Activated T-helper 1 cell treated with anti-CD3 and anti-CD28 coated beads, Interleukin-2, amount 50 U/mL, for 16 hours (primary cell): ENCODE measurements at places on chromosomes 12 and 14.
A peak's percentile ranks its signal among the peaks of the same experiment; 100 is the strongest.

DNA sequence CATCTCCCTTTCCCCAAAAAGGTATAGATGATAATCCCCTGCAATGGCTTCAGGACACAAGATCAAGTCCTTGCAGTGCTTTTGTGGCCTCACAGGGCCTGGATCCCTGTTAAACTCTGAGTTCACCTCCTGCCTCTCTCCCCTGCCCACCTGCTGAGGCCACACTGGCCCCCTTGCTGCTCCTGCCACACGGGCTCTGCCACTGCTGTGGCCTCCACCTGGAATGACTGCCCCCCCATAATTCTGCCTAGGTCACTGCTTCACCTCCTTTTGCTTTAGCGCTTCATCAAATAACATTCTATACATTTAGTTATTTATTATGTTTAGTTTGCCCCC, 653 bp upstream of the IFI27 start:
- DNase-seq, result no peak

- DNase-seq, result peak; percentile 15
Measured at GRCh38 chr14:22099942-22100763, 426.5 kb upstream of the OR4E1 start.

GRCh38 chr14:49851813-49852212, 775 bp downstream of the NEMF start:
- no peak for DNase-seq

DNA sequence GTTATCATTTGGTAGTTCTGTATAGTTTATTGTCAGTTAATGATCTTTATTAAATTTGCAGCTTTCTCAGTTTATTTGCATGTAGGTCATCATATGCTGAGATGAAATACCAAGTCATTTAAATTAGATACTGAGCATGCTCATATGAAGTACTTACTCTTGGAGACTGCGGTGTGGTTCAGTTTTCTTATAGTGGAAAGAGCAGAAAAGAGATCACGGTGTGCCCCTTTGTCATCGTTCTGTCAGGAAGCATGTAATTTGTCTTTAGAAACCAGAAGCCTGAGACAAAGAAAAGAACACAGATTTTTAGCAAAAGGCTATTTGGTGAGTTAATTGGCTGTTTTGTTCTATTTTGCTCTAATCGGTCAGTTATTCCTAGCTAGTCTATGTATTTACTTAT, 75.6 kb downstream of the PLEKHA5 start:
- DNase-seq, result no peak

DNA sequence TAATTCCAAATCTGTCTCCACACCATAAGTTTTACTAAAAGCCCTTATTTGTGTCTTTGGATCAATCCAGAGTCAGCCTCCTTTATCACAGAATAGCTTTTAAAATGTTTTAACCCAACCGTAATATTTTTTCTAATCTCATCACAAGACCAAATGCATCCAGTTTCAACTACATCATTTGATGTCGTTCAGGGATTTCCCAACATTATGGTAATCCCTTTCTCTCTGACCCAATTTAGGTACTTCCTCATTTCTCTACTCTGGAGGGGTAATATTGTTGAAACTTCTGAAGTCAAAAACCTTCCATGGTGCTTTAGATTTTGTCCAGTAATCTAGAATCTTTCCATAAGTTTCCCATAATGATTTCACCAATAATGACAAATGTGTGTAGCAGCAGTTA, 596.8 kb downstream of the SOX5 start:
- no peak for DNase-seq

GRCh38 chr12:98352218-98352811, 163.1 kb upstream of the TMPO start:
- DNase-seq, result no peak

GRCh38 chr12:69415471-69416275, 54.5 kb upstream of the FRS2 start:
- DNase-seq, result no peak

DNA sequence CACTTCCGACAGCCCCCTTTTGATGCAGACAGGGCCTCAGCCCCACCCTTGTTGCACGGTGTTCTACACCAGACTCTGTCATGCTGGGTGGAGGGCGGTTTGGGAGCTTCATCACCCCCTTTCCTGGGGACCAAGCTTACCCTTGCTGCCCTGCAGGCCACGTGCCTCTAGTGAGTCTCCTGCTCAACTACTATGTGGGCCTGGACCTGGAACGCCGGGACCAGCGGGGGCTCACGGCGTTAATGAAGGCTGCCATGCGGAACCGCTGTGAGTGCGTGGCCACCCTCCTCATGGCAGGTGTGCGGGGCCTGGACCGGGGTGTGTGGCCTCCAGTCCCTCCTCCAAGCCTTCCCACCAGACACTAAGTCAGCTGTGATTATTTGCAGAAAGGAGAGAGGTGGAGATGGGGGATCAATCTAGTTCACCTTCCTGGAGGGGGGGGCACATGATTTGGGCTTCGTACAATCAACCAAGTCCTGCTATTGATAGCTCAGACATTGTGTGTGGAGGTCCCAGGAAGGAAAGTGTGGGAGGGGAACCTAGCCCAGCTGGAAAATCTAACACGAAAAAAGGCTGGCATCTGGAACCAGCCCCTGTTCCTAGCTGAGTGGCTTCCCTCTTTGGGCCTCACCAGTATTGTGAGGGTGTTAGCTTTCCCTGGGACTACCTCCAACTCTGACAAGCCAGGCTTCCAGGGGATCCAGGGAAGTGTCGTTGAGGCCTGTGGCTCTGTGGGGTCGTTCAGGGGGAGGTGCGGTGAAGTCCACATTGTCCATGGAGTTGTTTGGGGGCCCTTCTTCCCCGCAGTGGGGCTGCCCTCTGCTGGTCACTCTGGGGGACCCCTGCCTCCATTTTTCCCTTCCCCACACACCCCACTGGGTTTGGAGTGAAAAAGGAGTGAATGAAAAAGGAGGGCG, 1.6 kb downstream of the ANKRD33 start:
- DNase-seq, result no peak

- no peak for DNase-seq
Measured at GRCh38 chr12:15320881-15321280, 1.4 kb upstream of the PTPRO start.

- no peak for DNase-seq
Measured at GRCh38 chr14:96166461-96167223, 38.0 kb upstream of the BDKRB2 start.

DNA sequence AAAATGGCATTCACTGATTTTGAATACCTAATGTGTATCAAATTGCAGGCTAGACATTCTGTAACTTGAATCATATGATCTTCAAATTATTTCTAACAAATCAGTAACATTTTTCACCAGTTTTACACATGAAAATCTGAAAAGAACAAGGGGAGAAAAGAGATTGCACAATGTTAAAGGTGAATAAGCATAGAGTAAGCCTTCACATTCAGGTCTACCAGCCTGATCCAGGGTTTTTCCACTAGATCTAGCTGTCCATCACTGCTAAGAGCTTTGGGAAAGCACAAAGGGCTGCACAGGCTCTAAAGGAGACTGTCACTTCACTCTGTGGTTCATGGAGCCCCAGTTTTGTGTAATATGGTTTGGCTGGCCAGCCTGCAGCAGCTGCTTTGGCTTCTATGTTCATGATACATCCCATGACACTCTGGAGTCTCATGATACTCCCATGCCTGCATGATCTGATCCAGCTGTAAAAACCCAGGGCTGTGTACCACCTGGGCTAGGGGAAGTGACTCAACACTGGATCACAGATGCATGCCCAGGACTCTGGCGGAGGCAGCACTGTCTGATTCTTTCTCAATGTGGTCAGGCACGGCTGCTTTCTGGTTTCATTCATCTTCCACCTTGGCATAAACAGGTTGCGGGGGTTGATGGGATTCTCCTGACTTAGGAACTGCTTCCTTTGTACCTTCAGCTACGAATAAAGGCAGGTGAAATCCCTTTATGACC, 859.7 kb downstream of the GALC start:
- no peak for DNase-seq

- DNase-seq, result no peak
Measured at GRCh38 chr12:45303945-45304344, 88.0 kb downstream of the ANO6 start.

DNA sequence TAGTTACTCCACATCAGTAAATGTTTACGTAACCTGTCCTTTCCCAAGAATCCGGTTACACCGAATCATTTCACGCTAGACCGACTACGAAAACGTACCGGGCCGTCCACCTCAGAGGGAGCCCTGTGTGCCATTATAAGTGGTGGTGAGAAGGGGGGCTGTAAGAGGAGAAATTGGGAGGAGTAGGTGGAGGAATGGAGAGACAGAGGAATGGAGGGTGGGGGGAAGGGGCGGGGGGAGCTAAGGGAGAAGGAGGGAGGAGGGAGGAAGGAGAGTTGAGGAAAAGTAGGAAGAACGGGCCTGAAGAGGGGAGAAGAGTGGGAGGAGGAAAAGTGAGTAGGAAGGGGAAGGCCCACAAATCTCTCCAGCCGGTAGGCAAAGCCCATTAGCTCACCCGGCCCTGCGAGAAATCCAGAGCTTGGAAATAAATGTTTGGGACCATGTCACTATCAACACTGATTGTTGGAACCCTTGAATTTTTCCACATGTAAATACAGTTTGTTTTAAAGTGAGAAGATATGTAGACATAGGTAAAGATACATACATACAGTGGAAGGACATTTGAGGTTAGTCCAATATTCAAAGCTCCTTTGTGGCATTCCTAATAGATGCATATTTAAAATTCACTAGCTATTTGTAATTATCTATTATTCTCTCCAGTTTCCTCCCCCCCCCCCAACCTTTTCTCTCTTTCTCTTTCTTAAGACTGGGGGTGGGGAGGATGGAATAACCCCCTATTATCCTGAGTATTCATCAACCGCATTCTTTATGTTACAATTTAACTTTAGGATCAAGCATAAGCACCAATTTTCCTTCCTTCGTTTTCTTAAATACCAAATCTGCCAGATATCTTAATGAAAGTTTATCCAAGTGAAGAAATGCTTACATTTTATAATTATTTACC, 2.1 kb upstream of the FOXG1 start:
- no peak for DNase-seq

DNA sequence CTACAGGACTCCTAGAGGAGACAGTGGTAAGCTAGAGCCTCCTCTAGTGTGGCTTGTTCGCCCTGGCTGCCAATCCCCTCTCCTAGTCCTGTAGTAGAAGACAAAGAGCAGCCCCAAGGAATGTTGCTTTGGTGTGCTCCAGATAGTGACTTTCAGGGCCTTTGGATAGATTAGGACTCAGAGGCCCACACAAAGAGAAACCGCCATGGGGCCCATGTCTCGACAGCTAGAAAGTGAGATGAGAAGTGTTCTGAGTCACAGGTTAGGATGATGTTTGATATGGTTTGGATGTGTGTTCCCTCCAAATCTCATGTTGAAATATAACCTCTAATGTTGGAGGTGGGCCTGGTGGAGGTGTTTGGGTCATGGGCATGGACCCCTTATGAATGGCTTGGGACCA, 51.8 kb upstream of the JDP2 start:
- DNase-seq, result no peak

GRCh38 chr12:52199294-52199919, 7.6 kb upstream of the KRT80 start:
- no peak for DNase-seq

GRCh38 chr14:80117876-80118275, 93.4 kb downstream of the DIO2 start:
- no peak for DNase-seq

- DNase-seq, result no peak
Measured at GRCh38 chr12:62737615-62738014, 197.3 kb downstream of the PPM1H start.

DNA sequence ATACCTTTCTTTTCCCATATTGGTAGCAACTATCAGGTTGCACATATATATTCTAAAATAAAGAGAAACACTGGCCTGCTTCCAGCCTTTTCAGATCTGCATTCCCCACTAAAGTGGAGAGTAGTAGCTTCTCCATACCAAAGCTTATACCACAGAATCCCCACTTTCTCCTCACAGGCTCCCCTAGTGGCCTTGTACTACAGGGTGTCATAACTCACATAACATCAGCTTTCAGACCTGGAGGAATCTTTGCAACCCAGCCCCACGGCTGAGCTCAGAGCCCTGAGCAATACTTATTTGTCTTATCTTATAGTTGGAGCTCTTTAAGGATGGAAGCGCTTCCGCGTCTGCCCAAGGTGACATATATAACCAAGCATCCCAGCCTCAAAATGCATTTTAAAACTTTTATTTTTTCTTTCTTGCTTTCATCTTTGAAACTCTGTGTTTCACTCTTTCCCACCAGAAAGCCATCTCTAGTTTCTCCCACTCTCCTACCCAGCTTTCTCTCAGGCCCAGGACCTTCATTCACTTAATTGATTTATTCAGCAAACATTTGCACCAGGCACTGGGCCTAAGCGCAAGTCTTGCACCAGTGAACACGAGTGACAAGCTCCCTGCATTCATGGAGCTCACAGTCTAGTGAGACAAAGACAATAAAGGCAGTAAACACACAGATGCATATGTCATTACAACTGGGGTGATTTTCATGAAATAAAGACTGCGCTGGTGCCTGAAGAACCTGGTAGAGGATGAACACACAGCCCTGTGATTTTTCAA, 254.7 kb downstream of the IPO8 start:
- DNase-seq, result no peak

- no peak for DNase-seq
Measured at GRCh38 chr12:45969084-45969483, 21.3 kb downstream of the SCAF11 start.

DNA sequence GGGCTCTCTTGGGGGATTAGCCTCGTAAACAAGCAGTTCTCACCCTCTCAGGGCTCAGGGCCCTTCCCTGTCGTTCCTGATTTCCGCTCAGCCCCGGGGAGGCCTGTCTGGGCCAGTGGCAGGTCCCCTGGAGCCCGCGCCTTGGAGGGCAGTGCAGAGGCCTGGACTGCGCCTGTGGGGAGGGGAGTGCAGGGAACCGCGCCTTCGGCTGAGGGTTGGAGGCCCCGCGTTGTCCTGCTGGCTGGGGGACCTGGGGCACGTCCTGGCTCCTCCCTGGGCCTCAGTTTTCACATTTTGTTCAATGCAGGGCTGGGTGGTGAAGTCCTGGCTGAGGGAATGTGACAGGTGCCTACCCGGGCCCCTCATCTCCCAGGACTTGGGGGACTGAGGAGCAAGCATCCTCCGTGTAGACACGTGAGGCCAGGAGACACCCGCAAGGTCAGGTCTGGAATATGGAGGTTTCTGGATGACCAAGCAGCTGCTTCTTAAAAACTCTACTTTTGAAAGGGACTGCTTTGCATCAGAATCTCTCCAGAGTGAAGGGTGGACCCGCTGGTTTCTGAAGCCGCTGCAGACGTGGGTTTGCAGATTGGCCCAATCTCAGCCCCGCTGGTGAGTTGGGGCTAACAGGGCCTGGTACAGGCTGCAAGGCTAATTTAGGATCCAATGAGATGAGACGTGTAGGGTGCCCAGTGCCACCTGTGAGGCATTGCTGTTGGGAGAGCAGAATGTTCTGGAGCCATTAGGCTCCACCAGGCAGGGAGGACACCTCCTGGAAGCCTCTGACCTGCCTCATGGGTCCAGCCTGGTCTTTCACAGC, 80.2 kb downstream of the KIF26A start:
- no peak for DNase-seq
